MCF 10A (cell line): ENCODE measurements at places on chromosomes 7 and 10. TPM values are rescaled to one million over a fixed set of nuclear protein-coding genes. Genes with fewer than 3 reads are reported as not detected.

GRCh38 chr10:35780970-35781642, 139.0 kb upstream of the FZD8 start:
- DNase-seq: peak; percentile 14
- H3K4me1 ChIP-seq: peaks cover 34% of the 10 kb centered on the region
- H3K4me3 ChIP-seq: no peak overlapping the region
- no peak overlapping the region for H3K27ac ChIP-seq
- H3K27me3 ChIP-seq: no peaks in the 10 kb centered on the region

DNA sequence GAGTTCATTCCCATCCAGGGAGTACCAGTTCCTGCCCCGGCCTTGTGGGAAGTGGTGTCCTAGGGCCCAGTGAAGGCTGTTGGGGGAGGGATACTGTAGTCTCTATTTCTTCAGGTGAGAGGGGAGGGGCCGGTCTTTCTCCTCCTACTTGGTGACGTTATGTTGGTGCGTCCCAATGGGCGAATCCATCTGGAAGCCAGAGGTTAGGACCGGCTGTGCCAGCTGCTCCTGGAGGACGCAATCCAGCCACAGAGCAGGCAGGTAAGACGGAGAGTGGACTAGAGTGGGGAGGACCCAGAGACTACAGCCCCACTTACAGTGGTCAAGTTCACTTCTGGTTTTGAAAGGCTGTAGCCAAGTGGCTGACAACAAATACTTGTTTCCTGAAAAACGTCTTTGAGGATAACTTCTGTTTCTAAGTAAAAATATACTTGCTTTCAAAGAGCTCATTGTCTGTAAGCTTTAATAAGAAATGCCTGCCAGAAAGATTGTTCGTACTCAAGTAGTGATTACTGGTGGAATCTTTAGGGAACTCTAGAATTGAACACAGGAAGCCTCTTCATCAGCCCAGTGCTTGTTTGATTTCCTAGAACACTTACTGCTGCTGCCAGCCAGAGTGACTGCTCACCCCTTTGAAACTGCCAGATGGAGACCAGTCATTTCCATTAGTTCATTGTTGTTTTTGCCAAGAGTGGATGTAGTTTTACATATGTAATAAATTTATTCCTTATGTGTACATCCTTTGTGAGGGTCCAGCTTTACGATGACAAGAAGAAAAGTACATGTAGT, 25.4 kb downstream of the RBM33 start:
- H3K4me1 ChIP-seq: peaks cover 21% of the 10 kb centered on the region
- no peak for DNase-seq
- no peaks in the 10 kb centered on the region for H3K27me3 ChIP-seq
- H3K4me3 ChIP-seq: no peak overlapping the region

GRCh38 chr10:92490387-92490786, 83.5 kb downstream of the IDE start:
- DNase-seq: no peak
- no peak overlapping the region for H3K4me3 ChIP-seq
- peaks cover 6% of the 10 kb centered on the region for H3K4me1 ChIP-seq
- peaks cover 88% of the 10 kb centered on the region for H3K36me3 ChIP-seq

DNA sequence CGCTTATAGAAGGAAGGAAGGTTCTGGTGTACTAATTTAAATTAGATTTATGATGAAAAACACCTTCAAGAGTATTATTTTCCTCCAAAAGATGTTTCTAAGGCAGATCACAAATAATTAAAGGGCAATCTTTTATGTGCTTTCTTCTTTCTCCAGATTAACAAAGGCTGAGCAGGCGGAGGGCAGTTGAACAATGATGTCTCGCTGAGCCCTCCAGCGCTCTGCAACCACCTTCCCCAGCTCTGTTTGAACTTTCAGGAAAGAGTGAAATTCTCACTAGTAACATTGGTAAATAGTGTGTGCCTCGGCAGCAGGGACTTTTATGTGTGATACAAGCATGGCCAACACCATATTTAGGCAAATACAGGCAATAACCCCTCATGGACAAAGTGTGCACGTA, 379.1 kb upstream of the MKI67 start:
- no peak overlapping the region for H3K27ac ChIP-seq
- no peak overlapping the region for H3K4me3 ChIP-seq
- no peak for DNase-seq
- no peaks in the 10 kb centered on the region for H3K27me3 ChIP-seq
- no peaks in the 10 kb centered on the region for H3K4me1 ChIP-seq

- H3K4me1 ChIP-seq: peaks cover 38% of the 10 kb centered on the region
- no peaks in the 10 kb centered on the region for H3K27me3 ChIP-seq
- H3K36me3 ChIP-seq: peaks cover 6% of the 10 kb centered on the region
- H3K27ac ChIP-seq: peak overlapping the region; percentile 61
Measured at GRCh38 chr10:122295451-122295809, 24.3 kb downstream of the BTBD16 start.

DNA sequence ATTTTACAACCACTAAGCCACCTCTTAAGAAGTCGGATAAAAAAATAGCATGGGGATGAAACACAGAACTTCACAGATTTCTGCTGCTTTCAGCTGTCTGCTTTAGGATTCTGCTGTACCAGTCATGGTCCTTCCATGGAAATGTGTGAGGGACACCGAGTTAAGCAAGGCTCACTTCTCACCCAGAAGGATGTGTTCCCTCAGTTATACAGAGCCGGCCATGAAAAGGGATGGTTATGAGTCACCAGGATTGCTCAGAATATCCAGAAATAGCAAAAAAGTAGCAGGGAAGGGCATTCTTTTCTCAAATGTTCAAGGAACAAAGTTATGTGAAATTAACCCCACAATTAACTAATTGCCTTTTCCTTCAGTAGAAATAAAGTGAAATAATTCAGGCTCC, 124.4 kb downstream of the AMPH start:
- no peaks in the 10 kb centered on the region for H3K4me1 ChIP-seq
- peak; percentile 60 for DNase-seq
- no peak overlapping the region for H3K27ac ChIP-seq
- H3K36me3 ChIP-seq: no peaks in the 10 kb centered on the region
- peaks cover 21% of the 10 kb centered on the region for H3K27me3 ChIP-seq

GRCh38 chr10:128066870-128067382, 59.3 kb downstream of the MKI67 start:
- no peak for DNase-seq
- no peak overlapping the region for H3K27ac ChIP-seq
- peaks cover 60% of the 10 kb centered on the region for H3K36me3 ChIP-seq
- no peak overlapping the region for H3K4me3 ChIP-seq

DNA sequence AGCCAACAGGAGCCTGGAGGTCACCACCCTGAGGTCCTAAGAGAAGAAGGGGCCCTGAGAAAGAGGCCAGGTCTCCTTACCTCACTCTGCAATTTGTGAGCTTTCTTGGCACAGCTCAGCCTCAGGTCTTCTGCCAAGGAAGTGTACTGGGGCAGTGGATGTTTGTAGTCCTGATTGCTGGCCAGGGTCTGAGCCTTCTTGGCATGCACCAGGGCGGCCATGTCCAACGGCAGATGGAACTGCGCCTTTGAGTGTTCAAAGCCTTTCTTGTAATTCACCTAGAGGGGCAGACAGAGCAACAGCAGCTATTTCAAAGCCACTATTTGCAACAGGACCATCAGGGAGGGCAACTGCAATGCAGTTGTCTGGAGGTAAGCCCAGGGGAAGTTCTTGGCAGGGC, 51.7 kb downstream of the NRAP start:
- H3K4me3 ChIP-seq: no peak overlapping the region
- H3K36me3 ChIP-seq: no peaks in the 10 kb centered on the region
- H3K27ac ChIP-seq: no peak overlapping the region
- no peaks in the 10 kb centered on the region for H3K4me1 ChIP-seq

Gene ELAPOR2
- 16.3 and 21.3 TPM in 2 replicates for total RNA-seq

DNA sequence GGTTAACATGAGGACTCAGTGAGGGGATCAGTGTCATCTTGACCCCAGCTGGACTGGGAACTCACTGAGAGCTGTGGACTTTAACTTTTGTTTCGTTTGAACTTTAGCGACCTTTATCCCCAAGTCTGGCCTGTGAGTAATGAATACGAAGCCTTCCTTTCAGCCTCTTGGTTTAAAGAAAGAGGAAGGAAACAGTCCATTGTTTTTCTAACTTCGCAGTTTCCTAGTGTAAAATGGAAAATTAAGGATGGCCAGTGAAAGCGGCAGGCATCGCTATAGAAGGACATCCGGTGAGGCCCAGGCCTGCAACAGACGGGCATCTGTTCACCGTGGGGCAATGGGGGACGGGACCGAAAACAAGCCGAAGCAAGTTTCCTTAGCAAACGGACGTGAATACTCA, 44.1 kb upstream of the ADO start:
- no peaks in the 10 kb centered on the region for H3K4me1 ChIP-seq
- H3K4me3 ChIP-seq: no peak overlapping the region
- peaks cover 6% of the 10 kb centered on the region for H3K27me3 ChIP-seq
- DNase-seq: no peak
- no peaks in the 10 kb centered on the region for H3K36me3 ChIP-seq

Gene PTN
- total RNA-seq: 0.26 TPM in 1 of 2 replicates, not detected in the other

DNA sequence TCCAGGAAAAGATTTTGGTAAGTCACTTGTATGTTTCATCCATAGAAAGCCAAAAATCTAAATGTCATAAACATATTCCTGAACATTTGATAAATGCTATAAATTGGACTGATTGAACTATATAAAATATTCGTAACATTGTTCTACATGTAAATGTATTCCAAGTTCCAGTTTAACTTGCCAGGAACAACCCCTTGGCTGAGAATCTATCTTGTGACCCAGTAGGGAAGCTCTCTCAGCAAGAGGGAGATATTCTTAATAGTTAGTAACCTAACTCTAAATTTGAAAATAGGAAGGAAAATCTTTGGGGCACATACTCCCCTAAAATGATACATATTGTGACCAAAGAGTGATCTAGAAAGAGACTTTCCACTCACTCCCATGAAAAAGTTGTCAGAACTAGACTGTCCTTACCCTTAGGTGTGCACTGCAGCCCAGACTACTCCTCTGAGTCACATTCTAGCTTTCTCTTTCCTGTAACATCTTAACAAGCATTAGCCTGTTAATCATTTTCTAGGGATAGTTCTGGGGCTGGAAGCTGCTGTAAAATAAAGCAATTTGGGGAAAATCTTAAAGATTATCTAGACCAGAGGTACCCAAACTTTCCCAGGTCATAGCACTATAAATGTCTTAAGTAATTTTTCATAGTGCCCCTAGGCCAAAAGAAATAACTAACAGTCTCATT, 73.7 kb upstream of the SKAP2 start:
- H3K4me3 ChIP-seq: no peak overlapping the region
- H3K27ac ChIP-seq: no peak overlapping the region
- DNase-seq: no peak
- no peaks in the 10 kb centered on the region for H3K4me1 ChIP-seq
